Smooth muscle cell of the umbilical artery (primary cell): ENCODE measurements at places on chromosomes 1 and 21. TPM values are rescaled to one million over a fixed set of nuclear protein-coding genes. Genes with fewer than 3 reads are reported as not detected.

Gene AMPD1
- total RNA-seq: not detected in 2 replicates

Gene PROX1
- under 0.01 and 0.51 TPM in 2 replicates for total RNA-seq

Gene ZNF683
- not detected in 2 replicates for total RNA-seq

Gene INTS7
- 9.5 and 18.4 TPM in 2 replicates for total RNA-seq

Gene OR6N1
- total RNA-seq: not detected in 2 replicates

Gene TFF2
- total RNA-seq: not detected in 2 replicates

Gene IFI44
- total RNA-seq: 7.8 and 17.2 TPM in 2 replicates

Gene GPN2
- total RNA-seq: 9.2 and 11.9 TPM in 2 replicates
